Activated CD4-positive, alpha-beta memory T cell treated with anti-CD3 and anti-CD28 coated beads, Interleukin-2, amount 10 ng/mL, durations not matched to agents 7 days and 5 days (primary cell): ENCODE measurements at places on chromosomes 16 and 17.

DNA sequence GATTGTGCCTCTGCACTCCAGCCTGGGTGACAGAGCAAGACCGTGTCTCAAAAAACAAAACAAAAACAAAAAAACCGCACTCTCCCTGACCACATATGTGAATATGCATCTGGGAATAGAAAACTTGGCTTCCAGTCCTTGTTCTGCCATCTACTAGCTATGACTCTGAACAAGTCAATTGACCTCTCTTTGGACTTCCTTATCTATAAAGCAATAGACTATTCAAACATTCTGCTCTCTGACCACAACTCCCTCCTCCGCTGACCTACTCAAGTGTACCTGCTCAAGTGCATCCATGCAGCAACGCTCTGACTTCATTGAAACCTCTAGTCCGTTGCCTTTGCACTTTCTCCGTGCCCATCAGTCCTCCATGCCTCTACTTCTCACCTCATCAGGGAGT lies 52.6 kb upstream of the KDM6B start:
- no peak for DNase-seq

DNA sequence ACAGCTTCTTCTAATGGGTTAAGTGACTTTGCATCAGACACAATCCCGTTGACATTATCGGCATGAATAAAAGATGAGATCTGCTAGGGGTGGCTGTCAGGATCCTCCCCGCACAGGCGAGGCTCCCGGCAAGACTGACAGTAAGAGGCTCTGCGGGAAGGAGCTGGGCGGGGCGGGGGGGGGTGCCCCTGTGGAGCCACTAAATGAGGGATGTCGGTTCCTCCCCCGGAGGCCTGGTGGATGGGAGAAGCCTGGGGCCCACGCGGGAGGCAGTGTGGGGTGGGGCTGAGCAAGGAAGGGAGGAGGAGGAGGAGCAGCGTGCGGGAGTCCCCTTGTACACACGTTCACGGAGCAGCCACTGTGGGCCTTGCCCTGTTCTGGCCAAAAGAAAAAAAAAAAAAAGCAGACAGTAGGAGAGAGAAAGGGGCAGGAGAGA lies 190.9 kb upstream of the GSE1 start:
- DNase-seq = no peak

DNA sequence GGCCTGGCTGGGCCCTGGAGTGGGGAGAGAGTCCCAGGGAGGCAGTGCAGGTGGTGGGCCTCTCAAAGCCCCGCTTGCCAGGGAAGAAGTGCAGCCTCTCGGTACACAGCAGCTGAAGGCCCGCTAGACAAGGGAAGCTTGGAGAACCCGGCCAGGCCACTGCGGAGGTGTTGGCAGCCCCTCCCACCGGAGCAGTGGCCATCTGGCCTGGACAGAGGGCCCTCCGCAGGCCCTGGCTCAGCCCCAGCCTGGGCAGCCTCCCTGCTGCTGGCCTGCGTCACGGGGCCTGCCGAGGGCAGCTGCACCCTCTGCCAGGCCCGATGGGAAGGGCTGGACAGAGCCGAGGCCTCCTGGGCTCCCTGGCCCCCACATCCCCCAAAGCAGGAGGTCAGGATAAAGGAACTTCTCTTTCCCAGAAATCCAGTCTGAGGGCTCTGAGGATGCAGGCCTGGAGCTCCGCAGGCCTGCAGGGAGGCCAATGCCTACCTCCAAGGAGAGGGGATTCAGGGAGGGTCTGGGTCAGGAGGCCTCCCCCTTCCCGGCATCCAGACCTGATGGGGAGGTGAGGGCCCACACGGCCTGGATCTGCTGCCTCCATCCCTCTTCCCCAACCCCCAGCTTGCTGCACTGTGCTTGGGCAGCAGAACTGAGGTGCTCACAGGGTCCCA lies 4.3 kb downstream of the SPPL2C start:
- DNase-seq = no peak

DNA sequence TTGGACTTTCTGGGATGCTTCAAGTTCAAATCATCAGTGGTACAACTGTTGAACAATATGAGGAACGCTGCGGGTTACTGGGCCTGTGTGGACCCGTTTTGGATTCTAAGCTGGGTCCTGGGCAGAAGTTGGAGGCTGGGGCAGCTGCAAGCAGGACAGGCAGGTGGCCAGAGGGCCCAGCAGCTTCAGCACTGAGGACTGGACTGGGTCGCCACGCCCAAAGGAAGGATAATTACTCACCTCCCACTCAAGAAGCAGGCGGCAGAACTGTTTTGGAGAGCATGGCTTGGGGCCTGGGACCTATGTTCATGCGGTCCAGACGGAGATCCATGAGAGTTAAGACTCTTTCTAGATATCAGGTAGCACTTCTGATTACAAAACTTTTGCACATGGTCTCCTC lies 1.5 kb upstream of the ZNHIT3 start:
- no peak for DNase-seq

DNA sequence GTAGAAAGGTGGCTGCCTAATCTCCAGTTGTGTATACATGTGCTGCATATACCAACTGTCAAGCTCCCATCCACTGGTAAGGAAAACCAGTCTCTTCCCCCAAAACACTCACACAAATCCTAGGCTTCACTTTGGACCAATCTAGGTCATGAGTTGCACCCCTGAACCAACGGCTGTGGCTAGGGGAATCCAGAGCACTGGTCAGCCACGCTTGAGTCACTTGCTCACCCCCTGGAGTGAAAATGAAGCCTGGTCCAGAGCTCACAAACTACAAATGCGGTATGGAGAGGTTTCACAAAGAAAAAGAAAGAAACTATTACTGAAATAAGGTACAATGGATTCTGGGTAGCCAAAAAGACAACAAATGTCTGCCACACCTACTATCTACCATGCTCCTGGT lies 66.1 kb upstream of the NLK start:
- no peak for DNase-seq

GRCh38 chr16:73616166-73616753 lies 568.3 kb upstream of the ZFHX3 start:
- no peak for DNase-seq

GRCh38 chr17:2090210-2090641 lies 35.3 kb downstream of the HIC1 start:
- DNase-seq = no peak

- no peak for DNase-seq
Measured at GRCh38 chr17:10460062-10460461, 9.3 kb downstream of the MYH4 start.

DNA sequence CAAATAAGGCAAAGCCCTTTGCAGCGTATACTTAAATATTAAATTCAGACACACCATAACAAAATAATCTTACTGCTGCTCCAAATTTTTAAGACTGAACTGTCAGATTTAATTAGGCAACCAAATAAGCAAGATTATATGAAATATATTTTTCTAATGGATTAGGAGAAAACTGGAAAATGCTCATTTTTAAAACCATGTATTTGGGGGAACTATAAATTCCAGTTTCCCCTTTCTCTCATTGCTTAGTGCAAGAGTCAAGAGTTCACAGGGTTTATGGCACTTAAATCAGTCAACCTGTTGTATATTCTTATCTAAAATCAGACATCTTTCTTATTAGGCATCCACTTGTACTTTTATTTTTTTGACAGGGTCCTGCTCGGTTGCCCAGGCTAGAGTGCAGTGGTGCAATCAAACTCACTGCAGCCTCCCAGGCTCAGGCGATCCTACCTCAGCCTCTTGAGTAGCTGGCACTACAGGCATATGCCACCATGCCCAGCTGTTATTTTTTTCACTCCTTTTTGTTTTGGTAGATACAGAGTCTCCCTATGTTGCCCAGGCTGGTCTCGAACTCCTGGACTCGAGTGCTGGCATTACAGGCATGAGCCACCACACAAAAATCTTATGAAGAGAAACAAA lies 2.1 kb upstream of the KANSL1 start:
- DNase-seq = no peak

DNA sequence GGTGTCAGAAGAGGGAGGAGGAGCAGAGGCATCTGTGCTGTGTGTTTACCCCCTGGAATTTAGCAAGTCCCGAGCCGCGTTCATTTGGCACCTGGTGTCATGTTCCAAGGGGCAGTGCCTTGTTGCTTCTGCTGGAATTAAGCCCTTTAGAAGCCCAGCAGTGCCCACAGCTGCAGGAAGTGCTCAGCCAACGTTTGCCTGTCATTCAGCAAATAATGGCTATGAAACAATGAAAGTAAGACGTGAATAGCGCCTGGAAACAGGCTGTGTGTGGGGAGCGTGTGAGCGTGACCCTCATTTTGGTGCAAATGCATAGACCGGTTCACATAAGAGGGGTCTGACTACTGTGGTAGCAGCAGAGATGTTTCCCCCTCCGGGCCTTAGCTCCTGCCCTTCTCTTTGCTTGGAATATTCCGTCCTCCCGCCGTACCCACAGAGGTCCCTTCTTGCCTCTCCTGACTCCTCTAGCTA lies 5.8 kb upstream of the ATP2C2 start:
- DNase-seq = no peak

GRCh38 chr17:2188971-2189630 lies 114.5 kb downstream of the SMG6 start:
- no peak for DNase-seq

DNA sequence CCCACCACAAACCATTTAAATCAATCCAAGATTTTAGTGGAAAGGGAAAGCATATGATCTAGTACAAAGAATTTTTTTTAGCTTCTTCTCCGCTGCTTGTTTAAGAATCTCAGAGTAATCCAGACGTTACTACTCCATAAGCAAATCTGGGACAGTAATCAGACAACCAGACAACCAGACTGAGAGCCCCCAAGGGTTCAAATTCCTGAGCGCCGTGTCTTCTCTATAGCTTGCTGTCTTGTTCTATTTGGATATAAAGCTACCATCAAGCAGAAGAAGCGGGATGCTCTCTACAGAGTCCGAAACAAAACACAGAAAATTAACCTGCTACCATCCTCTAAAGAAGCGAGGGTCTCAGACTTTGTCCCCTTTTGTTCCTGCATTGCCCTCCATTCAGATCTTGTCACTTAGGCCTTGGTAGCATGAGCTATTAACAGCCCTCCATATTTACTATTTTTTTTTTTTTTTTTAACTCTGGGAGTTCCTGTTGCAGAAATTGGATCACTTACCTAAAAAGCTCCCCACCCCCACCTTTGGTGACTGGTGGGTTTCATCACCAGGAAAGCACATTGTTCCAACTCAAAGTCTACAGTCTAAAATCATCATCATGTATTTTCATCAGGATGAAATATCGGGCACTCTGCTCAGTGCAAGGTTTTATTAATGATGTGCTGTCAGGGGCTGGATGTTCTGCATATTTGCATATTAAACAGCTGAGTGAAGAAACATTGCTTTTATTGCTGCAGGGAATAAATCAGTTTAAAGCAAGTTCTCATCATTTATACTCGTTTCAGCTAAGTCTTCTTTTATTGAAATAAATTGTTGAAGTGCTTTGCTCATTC lies 576.7 kb downstream of the WWOX start:
- no peak for DNase-seq
